ENCODE measurements at places on chromosomes 6 and 20.

DNA sequence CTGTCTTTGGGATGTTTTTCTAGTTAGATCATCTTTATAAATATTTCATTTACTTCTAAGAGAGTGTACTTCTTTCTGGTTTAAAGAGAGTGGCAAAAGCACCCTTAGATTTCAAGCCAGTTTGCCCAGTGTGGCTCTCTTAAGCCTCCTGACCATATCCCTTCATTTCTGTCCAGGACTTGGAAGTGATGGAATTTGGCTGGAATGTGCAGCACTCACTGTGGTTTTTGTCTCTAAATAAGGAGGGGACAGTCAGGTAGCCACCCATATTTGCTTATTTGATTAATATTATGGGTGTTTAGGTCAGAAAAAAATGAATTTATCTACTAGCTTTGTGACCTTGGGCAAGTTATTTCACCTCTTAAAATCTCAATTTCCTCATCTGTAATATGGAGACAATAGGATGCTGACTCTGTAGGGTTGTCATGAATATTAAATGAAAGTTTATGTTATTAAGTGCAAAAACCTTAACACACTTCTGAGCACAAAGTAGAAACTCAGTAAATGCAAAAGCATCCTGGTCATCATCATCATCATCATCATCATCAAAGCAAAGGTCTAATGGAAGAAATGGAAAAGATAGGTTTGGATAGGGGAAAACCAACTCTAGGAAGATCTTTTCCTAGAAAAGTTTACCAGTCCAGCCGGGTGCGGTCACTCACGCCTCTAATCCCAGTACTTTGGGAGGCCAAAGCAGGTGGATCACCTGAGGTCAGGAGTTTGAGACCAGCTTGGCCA lies 3.1 kb downstream of the CRYBG1 start:
- no peak for DNase-seq

- no peak for DNase-seq
Measured at GRCh38 chr6:40413239-40413638, 173.9 kb downstream of the LRFN2 start.

GRCh38 chr6:158152659-158153058 lies 15.4 kb downstream of the SERAC1 start:
- no peak for DNase-seq

- no peak for DNase-seq
Measured at GRCh38 chr6:100685747-100686146, 195.4 kb downstream of the ASCC3 start.

GRCh38 chr6:27154696-27155095 lies 92.8 kb upstream of the PRSS16 start:
- DNase-seq = no peak

DNA sequence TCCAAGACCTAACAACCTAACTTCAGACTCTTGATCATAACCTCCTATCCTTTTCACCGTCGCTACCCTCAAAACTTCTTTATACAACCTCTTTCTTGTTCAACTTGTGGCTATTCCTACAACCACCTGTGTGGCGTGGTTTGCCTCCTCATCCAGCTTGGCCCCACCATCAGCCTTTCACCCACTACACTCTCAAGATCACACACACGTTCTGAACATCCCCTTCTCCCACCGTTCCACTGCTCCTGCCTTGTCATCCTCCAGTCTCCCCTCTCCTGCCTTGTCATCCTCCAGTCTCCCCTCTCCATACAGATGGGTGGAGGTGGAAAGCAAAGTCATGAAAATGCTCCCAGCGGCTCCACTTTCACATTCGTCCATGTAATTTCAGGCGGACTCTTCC lies 14.0 kb downstream of the MAK start:
- no peak for DNase-seq

GRCh38 chr6:56490993-56491392 lies 151.7 kb downstream of the DST start:
- DNase-seq = no peak

- no peak for DNase-seq
Measured at GRCh38 chr6:16038938-16039337, 89.9 kb upstream of the MYLIP start.

DNA sequence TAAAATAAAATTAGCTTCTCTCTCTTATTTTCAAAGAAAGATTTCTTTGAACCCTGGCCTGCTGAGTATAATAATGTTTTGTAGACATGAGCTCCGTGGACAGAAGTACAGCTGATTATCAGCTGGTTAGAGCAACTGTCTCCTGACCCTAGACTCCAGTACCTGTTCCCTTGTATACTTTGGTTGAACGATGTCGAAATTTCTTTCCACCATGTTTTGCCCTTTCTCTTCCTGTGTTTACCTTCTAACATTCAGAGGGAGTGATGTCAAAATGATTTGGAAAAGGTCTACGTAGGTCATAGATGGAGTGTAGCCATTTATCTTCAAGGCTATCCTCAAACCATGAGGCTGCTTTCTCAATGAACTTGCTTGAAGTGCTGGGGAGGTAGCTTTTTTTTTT lies 16.8 kb upstream of the ADTRP start:
- DNase-seq = no peak

GRCh38 chr6:110618591-110619267 lies 142.3 kb upstream of the SLC22A16 start:
- peak; percentile 21 for DNase-seq

DNA sequence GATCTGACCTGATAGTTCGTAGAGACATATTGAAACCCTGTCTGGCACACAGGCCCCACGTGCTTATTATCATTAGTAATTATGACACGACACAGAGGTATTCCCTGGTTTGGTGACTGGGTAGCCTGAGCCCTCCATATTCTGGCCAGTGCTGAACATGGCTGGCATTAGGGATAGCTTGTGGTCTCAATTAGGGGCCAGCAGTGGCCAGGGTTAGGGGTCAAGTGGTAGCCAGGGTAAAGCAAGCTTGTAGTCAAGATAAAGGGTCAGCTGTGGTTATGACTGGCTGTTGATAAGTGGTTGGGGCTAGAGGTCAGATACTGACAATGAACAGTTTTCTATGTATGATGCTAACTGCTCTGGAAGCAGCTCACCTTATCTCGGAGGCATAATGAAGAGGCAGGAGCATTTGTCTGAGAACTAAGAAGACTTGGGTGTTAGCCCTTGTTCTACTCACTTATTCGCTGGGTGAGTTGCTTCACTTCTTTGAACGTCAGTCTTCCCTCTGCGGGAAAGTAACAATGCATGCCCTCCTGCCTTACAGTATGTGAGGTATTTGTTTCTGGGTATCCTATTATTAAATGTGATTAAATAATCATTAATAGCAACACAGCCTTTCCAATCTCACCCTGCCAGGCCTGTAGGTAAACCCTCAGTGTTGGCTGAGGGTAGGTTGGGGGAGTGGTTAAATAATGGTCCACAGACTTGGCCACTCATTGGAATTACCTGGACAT lies 66.7 kb downstream of the VEGFA start:
- no peak for DNase-seq

All from tongue (tissue), 3 donors.